Neural progenitor cell (in vitro differentiated cells): ENCODE measurements at places on chromosomes 3 and 15. TPM values are rescaled to one million over a fixed set of nuclear protein-coding genes. Genes with fewer than 3 reads are reported as not detected.

The UROC1 gene
- total RNA-seq, result not detected in 2 replicates

The TRPM1 gene
- not detected in 2 replicates for total RNA-seq

The IL17RE gene
- total RNA-seq, result 0.56 TPM in 1 of 2 replicates, not detected in the other

The KBTBD8 gene
- 5.6 and 8.3 TPM in 2 replicates for total RNA-seq

The HACD2 gene
- 26.6 and 35.9 TPM in 2 replicates for total RNA-seq

The ADAMTSL3 gene
- total RNA-seq, result 0.41 and 1.5 TPM in 2 replicates

The MORC1 gene
- total RNA-seq, result not detected in 2 replicates

The BNC1 gene
- not detected in 2 replicates for total RNA-seq

The GOLGA8T gene
- total RNA-seq, result not detected in 2 replicates

The VPS18 gene
- total RNA-seq, result 8.0 and 22.2 TPM in 2 replicates

The CDHR4 gene
- total RNA-seq, result 0.12 TPM in 1 of 2 replicates, not detected in the other

The ANKUB1 gene
- total RNA-seq, result not detected in 2 replicates

The TEX55 gene
- not detected in 2 replicates for total RNA-seq

The SPESP1 gene
- total RNA-seq, result not detected in 2 replicates

The DUOXA2 gene
- not detected in 2 replicates for total RNA-seq

The PRR23C gene
- not detected in 2 replicates for total RNA-seq

The CPNE9 gene
- total RNA-seq, result 0.43 TPM in 1 of 2 replicates, not detected in the other

The TRPC1 gene
- 36.4 and 45.1 TPM in 2 replicates for total RNA-seq

The ITIH4 gene
- total RNA-seq, result 1.1 and 2.4 TPM in 2 replicates

The NR2E3 gene
- total RNA-seq, result 0.28 TPM in 1 of 2 replicates, not detected in the other

The ROPN1 gene
- total RNA-seq, result not detected in 2 replicates

The MYO1E gene
- total RNA-seq, result 39.9 and 49.7 TPM in 2 replicates

The ATP13A4 gene
- total RNA-seq, result 0.32 and 0.40 TPM in 2 replicates

The TM4SF18 gene
- not detected in 2 replicates for total RNA-seq

The KIF23 gene
- 115 and 193 TPM in 2 replicates for total RNA-seq

The CHCHD6 gene
- total RNA-seq, result 35.7 and 46.2 TPM in 2 replicates

The BCHE gene
- 8.6 and 15.2 TPM in 2 replicates for total RNA-seq

The CBLB gene
- total RNA-seq, result 61.2 and 105 TPM in 2 replicates

The PLIN1 gene
- total RNA-seq, result 0.07 and 0.15 TPM in 2 replicates

The CHRFAM7A gene
- 0.46 and 1.3 TPM in 2 replicates for total RNA-seq

The HRG gene
- not detected in 2 replicates for total RNA-seq

The CAND2 gene
- 2.4 and 6.9 TPM in 2 replicates for total RNA-seq

The AZI2 gene
- 61.2 and 74.0 TPM in 2 replicates for total RNA-seq

The KLHL40 gene
- total RNA-seq, result not detected in 2 replicates

The SOX14 gene
- total RNA-seq, result not detected in 2 replicates

The PPCDC gene
- 15.8 and 38.6 TPM in 2 replicates for total RNA-seq

The BBS4 gene
- total RNA-seq, result 54.1 and 57.5 TPM in 2 replicates

The TLR9 gene
- total RNA-seq, result not detected in 2 replicates

The GHRL gene
- not detected in 2 replicates for total RNA-seq

The PLSCR5 gene
- total RNA-seq, result not detected in 2 replicates

The CASR gene
- not detected in 2 replicates for total RNA-seq

The PTPN23 gene
- total RNA-seq, result 3.4 and 8.6 TPM in 2 replicates

The MYLK gene
- total RNA-seq, result 28.4 and 34.3 TPM in 2 replicates
